ENCODE measurements at places on chromosomes 16 and 17.

DNA sequence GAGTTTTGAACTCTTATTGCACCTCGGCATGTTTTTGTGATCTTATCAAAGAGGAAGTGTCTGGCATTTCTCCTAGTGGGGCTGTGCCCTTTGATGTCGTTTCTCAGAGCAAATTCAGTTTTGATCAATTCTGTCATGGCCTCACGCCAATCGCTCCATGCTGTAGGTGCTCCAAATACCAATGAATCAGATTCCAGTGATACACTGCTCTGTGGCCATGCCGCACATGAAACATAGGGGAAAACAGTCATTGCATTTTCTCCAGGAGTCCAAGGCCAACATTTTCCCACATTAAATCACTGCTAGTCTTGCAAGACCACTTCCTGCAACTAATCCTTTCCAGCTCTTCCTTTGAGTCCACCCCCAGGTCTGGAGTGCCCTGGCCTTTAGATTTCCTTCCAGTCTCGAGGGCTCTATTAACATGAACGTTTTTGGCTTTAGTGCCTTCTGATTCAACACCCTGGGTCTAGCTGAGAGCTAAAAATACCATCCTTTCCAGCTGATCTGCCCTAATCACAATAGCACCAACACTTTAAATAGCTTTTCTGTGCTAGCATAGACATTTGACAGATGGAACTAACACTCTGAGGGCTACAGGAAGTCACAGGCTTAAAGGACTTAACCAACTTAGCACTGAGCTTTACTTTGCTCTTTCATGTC, 18.2 kb upstream of the RASL10B start:
- no peak for DNase-seq

DNA sequence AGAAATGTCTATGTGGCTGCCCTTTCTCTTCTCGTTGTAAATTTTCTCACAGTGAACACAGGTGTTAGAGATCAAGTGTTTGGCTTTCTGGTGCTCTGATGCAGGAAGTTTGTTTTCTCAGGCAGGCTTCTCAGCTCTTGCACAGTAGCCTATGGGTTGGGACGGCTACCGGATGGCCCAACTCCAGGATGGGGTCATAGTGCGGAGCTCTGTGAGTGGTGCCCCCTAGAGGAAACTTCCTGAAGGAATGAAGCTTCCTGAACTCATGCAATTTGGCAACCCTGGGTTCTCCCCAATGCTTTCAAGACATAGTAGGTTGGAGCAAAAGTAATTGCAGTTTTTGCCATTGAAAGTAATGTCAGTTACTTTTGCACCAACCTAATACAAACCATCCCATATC, 407.5 kb upstream of the HSBP1 start:
- peak; percentile 3 for DNase-seq

DNA sequence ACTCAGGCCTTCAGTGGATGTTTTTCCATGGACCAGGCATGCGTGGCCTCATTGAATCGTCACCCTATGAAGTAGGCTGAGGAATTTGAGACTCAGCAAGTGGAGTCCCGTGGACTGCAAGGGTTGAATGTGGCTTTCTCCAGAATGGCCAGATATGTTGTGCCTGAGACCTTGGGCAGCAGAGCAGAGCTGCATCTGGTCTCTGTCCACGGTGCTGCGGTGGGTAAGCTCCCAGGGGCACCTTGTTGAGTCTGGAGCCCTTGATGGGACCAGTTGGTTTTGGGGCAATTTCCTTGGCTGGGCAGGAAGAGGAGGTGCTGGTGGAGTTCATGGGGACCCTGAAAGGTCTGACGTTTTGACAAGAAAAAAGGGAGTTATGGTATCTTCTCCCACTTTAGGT, 368.1 kb upstream of the EEF2KMT start:
- DNase-seq: no peak

GRCh38 chr17:80254396-80255251, 6.0 kb upstream of the RNF213 start:
- peak; percentile 90 for DNase-seq

GRCh38 chr16:85202631-85203461, 90.6 kb upstream of the CIBAR2 start:
- DNase-seq: no peak

All from RPMI8226 (cell line).